ENCODE measurements at places on chromosomes 7 and 10.

GRCh38 chr10:99775850-99776249 is 6.6 kb upstream of the ABCC2 start:
- DNase-seq, result no peak

DNA sequence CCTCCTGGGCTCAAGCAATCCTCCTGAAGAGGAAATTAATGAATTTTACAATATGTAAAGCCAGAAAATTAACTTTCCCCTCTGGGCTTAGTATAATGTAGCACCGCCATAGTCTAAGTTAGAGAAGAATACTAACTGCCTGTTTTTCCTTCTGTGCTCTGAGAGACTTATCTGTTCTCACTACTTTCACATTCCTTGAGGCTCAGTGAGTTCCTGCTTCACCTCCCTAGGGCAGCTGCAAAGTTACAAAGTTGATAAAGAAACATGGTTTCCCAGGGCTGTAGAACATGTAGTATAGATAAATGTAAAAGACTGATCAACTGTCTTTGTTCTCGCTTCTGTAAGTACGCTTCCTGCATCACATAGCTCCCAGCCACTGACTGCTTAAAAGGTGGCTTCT is 16.0 kb upstream of the OLAH start:
- DNase-seq, result no peak

GRCh38 chr7:140661124-140661523 is 11.6 kb upstream of the ADCK2 start:
- DNase-seq, result no peak

GRCh38 chr7:112282476-112283188 is 76.1 kb downstream of the ZNF277 start:
- no peak for DNase-seq

GRCh38 chr7:86814661-86815379 is 171.1 kb downstream of the GRM3 start:
- DNase-seq, result peak; percentile 61

DNA sequence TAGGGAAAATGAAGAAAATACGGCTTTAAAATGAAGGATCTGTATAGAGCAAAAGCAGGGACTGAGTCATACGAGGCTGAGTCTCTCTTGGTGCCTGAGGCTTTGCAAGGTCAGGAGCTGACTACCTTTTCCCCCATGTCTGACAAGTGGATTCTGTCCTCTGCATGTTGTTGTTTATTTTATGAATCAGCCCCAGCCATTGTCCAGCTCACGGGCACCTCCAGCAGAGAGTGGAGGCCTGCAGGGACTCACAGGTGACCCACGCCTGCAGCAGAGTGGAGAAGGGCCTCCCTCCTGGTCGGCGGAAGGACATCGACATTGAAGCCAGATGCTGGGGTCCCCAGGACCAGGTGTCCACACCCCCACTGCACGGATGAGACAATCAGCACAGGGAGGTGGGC is 233.9 kb downstream of the WDR37 start:
- no peak for DNase-seq

DNA sequence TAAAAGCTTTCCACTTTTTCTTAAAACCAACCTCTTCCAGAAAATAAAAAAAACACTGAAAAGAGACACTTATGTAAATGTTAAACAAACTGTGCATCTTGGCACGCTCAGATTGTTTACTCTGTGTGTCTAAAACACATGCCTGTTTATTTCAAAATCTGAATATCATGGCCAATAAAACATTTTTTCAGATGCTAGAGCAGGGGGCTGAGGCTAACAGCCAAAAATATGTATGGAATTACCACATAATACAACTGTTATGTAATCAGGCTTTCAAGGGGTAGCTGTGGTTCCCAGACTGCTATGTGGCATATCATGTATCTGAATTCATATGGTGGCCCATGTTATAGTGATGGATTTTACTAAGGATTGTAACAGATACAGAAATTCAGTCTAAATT is 130.4 kb downstream of the HIBADH start:
- no peak for DNase-seq

- DNase-seq, result no peak
These were observed 303.1 kb upstream of the FZD1 start for GRCh38 chr7:90961037-90961725.

GRCh38 chr7:140726281-140726680 is 29.8 kb downstream of the NDUFB2 start:
- no peak for DNase-seq

GRCh38 chr10:66834802-66835201 is 91.0 kb upstream of the LRRTM3 start:
- no peak for DNase-seq

DNA sequence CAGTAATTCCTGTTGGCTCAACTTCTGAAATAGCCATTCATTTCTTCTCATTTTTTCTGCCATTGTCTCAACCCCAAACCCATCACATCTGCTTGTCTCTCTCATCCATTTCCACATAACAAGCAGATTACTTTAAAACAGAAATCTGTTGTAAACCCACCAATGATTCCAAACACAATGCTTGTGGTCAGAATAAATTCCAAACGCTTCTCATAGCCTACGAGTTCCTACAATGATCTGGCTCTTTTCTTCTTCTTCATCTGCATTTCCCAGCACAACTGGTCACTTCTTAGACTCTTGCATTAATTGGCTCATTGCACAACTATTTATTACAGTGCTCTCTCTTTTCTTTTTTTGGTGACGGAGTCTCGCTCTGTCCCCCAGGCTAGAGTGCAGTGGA is 364.1 kb downstream of the GATA3 start:
- no peak for DNase-seq

DNA sequence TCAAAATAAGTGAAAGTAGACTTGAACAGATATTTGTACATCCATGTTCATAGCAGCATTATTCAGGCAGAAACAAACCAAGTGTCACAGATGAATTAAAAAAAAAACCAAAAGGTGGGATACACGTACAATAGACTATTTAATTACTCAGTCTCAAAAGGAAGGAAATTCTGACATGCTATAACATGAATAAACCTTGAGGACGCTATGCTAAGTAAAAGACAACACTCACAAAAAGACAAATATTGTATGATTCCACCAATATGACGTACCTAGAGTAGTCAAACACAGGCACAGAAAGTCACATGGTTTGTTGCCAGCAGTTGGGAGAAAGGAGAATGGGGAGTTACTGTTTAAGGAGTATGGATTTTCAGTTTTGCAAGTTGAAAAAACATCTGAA is 18.0 kb upstream of the CFAP70 start:
- DNase-seq, result no peak

GRCh38 chr7:55458351-55458750 is 93.2 kb downstream of the LANCL2 start:
- no peak for DNase-seq

DNA sequence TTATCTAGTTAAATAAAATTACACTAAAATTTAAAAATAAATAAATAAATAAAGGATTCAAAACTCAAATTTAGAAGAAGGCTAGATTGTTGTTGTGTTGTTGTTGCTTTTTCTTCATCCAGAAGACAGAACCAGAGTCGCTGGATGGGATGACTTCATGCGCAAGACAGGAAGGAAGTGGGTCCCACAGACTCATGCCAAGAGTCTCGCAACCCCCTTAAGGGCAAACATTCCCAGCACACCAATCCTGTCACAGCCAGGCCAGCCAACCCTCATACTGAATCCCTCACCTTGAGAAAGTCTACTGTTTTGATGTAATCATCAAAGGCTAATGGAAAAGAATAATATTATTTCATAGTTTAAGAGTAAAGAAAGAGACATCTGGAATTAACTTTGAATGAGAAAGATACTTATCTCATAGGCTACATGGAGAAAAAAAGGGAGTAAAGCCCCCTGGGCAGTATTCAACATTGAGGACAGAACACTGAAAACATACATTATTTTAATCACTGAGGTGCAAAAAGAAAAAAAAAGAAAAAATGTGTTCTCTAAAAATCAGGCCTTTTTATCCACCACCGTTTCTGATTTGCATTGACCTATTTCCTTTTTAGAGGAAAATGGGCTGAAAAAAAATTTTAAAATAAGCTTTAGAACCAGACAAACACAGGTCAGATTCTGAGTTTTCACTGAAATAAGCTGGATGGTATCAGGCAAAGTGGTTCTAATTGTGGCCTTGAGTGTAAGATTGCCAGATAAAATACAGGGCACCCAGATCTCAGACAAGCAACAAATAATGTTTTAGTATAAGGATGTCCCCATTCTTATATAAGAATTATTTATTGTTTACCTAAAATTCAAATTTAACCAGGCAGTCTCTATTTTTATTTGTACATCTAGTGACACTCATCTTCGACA is 826.5 kb downstream of the TNS3 start:
- no peak for DNase-seq

DNA sequence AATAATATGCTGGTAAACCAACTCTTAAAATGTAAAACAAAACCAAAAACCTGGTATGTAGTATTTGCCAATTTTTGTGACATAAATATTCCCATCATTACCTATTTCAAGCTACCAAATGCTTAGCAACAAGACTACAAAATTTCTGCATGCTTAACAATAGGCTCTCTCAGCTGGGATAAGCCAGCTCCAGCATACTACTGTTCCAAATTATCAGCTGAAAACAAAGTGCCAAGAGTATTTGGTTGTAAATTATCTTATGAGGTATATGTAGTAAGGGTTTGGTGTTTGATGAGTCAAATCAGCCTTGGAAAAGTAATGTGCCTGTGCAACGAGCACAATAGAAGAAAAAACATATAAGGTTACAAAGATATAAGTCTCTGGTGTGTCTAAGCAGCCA is 263.2 kb downstream of the HGF start:
- DNase-seq, result no peak

DNA sequence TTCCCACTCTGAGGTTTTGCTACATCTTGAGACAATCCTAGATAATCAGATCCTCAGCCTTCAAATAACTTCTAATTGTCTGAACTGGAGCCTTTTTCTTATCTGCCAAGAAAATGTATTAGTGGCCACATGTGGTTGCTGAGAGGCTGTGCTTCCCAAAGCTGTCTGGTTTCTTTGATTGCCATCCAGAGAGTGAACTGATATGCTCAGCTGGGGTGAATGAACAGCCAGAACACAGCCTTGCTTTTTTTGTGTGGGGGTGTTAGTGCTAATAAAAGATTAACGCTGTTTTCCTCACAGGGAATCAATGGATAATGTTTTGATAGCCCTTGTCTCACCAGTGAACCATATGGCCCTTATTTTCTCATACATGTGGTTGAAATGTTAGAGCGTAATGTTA is 66.9 kb downstream of the BBS9 start:
- DNase-seq, result no peak

DNA sequence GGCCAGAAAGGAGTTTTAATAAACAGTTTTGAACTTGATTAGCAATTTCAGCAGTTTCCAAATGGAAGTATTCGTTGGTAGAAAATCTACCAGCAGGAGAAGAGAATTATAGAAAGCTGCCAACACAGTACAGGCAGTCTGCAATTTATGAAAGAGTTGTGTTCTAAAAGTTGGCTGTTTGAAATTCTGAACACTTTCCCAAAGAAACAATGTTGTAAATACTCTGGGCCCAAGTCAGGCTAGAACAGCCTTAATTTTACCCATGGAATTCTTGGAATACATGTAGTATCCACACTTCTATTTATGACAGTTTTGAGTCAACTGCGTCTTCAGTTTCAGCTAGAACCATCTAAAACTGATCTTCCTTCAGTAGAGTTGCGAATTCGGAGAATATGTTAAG is 42.5 kb downstream of the AVL9 start:
- DNase-seq, result peak; percentile 6

- DNase-seq, result peak; percentile 65
These were observed 48.5 kb upstream of the SLC29A3 start for GRCh38 chr10:71270301-71271220.

DNA sequence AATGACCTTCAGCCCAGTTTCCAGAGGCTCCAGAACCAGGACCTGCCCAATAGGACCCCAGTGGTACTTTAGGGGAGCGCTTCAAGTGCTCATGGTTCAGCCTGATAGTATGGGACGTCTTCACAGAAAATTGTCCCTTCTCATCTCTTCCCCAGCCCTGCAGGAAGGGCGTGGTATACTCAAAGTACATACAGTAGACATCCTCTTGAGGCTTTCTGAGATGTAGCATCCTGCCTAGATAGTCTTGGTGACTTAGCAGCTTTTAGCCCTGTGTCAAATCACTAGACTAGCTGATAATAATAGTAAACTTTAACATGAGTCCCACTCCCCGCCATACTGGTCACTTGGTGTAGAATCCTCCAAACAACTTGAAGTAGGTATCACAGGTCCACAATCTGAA is 193.2 kb downstream of the CYP26A1 start:
- no peak for DNase-seq

DNA sequence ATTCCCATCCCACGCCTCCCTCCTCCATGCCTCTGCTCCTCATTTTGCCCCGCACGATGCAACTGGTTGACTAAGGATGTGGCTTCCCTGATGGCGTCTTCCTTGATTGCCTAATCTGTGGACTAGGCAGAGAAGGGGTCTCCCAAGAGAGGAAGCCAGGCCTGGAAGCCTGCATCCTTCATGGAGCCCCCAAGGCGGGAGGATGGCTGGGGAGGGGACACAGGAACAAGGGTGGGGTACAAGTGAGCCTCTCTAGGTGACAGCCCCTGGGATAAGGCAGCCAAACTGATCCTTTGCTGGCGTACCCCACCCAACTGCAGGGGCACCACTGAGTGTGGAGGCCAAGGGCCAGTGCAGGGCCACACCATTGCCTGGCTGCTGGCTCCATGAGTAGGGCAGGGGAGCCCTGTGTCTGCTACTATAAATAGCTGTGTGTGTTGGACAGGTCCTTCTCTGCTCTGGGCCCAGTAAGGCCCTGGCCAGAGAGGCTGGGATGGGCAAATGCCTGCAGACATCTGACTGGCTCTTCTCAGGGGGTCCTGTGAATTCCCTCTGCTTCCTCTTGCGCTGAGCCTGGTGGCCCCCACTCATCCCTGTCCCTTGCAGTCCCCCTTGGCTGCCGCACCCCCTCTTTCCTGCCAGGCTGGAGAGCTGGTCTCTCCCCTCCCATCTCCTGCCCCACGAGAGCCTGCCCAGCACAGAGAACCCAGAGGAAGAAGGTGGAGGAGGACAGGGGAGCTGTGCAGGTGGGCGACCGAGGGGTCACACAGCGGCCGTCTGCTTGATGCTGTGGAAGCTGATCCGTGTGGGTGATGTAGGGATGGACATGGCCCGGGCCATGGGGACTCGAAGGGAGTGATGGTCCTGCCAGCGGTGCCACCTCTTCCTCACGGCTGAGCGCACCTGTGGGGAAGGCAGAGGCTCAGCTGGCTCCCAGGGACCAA is 29.3 kb downstream of the CRHR2 start:
- no peak for DNase-seq

GRCh38 chr7:134901389-134902020 is 84.8 kb upstream of the AGBL3 start:
- DNase-seq, result no peak

DNA sequence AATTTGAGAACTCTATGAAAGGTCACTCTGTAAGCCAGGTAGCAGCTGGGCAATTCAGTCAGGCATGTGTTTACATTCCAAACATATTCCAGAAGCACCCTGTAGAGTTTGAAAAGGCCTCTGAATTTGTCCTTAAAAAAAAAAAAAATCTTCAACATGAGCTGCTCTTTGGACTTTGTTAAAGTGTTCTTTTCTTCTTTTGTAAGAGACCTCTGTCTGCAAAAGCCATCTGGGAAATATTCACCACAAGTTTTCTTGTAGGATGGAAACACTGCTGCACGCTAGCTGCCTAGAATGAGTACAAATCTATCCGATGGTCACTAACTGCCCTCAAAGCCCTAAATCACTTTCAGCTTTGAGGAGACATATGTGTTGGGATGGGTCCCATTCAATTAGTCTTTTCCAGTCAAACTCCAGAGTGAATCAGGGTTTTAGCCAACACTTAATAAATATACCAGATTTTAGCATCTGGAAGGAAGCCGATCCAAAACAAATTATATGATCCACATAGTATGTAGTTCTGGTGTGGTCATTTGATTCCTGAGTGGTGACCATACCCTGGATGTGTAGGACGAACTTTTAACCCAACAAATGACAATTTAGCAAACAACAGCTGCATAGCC is 85.9 kb downstream of the CD36 start:
- no peak for DNase-seq

- no peak for DNase-seq
These were observed 32.2 kb upstream of the EXOC6 start for GRCh38 chr10:92816091-92816531.

All from hippocampal formation (tissue), 2 donors.